ENCODE measurements at places on chromosomes 7 and 10.

GRCh38 chr10:31709028-31709427 is 219.6 kb downstream of the ARHGAP12 start:
- DNase-seq: no peak

DNA sequence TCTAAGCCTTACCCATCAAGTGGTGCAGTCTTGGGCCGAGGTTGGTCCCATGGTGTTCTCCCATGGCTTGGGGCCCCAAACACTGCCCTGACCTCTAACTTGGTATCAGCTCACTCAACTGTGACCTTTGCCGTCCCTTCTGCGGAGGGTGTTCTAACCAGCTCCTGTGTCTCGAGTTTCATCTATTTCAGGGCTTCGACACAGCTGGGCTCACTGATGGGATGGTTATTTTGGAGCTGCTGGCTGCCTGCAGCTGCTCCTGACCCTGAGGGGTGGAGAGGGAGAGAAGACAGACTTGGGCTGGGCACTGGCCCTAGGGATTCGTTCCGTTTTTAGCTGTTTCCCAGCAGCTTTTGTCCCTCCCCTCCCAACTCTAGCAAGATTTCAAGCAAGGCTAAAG is 86.9 kb downstream of the NEURL1 start:
- DNase-seq: no peak

DNA sequence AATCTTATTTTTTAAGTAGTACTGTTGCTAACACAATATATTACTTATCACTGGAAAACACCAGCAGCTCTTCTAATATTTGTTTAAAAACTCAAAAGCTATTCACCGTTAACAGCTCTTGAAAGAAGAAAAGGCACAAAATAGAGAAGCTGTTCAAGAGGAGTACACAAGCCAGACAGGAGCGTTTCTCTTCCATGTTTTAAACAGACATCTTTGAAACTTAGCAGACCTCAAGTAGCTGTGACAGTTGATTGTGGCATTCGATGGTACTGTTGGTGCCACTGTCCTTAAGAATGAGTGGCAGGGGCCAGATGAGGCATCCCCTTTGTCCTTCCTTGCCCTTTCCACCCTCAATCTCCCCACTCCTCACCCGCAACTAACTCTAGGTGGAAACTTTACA is 81.6 kb upstream of the PRR15 start:
- no peak for DNase-seq

DNA sequence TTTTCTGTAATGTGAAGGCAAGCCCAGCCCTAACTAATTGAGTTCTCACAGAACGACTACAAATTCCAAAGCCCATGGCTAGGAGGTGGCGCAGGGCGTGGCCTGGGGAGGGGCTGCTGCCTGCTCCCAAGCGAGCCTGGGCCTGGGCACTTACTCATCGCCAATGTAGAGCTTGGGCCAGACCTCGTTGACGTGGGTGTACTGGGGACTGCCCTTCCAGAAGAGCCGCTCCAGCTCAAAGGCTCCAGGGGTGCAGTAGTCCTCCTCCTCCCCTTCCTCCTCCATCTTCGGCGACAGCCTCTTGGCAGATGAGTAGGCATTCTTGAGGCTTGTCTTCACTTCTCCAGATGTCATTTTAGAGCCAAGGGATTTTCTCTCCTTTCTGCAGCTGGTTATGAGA is 53.3 kb upstream of the SAMD8 start:
- DNase-seq: no peak

DNA sequence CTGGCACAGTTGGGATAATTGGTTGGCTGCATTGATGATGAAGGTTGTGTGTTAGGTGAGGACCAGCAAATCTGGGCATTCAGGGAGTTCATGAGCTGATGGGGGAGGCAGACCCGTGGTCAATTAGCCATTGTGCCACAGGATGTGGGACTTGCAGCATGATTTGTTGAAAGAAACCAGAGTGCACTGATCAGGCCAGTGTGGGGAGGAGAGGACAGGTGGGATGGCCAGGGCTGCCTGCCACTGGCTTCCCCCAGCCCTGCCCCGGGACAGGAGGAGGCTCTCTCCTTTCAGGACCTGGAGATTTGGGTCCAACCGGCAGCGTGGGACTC is 4.3 kb downstream of the CLIP2 start:
- DNase-seq: no peak

- no peak for DNase-seq
These were observed 610.6 kb downstream of the ZWINT start for GRCh38 chr10:55750458-55750857.
